ENCODE measurements at places on chromosomes 1 and 21.

DNA sequence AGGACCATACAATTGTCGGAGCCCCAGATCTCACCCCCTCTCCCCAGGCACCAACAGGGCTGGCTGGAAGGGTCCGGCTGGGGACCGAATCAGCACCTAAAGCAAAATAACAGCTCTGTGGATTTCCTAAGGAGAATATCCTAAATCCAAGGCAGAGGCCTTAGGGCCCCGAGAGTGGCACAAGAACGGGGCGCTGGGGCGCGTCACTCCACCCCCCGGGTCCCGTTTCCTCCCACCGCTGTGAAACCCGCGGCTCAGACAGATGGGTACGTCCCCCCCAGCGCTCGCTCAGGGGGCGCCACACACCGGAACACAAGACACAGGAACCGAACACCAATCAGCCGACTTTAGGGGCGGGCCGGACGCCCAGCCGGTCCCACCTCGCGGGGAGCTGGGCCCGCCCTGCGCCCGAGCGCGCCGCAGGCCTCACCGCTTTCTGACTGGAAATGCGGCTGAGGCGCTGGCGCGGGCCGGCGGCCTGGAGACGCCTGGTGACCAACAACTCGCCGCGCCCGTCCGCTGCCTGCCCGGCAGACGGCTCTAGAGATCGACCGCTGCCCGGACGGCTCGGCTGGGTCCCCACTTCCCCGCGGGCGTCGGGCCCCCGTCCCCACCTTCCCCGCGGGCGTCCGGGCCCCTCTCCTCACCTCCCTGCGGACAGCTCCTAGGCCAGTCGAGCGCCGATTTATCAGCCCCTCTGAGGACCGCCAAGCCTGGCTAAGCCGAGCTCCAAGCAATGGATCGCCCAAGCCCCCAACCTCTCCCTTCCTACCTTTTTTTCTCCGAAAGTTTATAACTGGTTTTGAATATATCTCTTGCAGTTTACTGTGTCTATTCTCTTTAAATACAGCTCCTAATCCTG, at the start of gene HFM1:
TSS of gene HFM1 (minus strand) at position 687 of the 862 bp plus-strand sequence. CDS start 3,755 bp downstream, outside the sequence.
- DNase-seq, result peak; percentile 44

DNA sequence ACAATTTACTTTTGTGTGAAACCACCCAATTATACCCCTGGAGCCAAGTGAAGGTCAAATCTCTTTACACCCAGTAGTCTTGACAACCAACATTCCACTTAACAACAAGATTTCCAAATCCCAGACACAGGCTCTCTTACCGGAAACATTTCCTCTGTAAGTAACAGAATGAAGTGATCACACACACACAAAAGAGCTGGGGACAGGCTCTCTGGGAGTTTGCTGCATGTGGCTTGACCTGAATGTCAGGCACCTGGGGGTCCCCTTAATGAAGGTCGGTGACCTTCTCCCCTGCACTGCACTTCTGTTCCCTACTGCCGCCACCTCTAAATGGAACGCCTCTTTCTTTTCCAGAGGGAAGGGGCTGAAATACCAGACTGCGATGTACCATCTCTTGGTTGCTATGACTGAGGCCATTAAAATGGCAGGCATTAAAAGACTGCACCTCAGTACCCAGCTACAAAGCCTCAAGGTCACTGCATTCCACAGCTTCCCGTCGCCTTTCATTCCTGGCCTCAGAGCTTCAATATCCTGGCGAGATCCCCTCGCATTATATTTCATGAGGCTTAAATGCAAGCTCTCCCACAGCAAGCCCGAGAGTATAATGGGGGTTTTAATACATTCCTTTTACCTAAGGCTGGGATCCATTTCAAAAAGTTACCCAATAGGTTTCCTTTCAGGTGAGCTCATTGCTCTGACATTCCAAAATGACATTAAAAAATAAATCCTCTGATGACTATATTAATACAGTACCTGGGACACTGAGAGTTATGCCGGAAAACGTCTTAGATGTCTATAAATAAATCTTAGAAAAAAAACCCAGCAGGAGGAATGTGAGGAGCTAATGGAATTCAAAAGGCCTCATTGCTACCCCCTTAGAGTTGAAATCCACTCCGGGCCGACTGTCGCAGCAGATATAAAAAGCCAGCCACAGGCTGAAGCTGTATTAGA, 90.9 kb upstream of the DIRAS3 start:
- no peak for DNase-seq

GRCh38 chr1:21937372-21938121, 437 bp upstream of the HSPG2 start:
- peak; percentile 70 for DNase-seq

DNA sequence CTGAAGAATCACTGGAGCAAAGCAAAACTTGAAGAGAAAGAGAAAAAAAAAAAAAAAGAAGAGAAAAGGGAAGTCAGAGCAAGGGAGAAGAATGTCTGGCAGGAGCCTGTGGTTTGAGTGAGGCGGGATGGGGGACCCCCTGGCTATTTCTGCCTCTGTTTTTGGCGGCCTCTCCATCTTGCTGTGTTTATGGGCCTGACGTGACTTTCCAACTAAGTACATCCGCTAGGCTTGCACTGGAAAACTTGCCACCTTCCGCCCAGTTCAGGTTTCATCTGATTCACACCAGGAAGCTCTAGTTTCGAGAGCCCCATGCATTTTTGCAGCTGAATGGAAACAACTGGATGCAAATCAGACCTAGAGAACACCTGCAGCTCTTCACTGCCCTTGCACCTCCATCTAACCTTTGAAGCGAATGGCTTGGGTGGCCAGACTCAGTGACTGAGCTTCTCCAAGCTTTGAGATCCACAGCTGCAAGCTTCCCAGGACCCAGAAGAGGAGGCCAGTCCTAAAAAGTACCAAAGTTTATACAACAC, 28.0 kb downstream of the TBX15 start:
- DNase-seq, result no peak

DNA sequence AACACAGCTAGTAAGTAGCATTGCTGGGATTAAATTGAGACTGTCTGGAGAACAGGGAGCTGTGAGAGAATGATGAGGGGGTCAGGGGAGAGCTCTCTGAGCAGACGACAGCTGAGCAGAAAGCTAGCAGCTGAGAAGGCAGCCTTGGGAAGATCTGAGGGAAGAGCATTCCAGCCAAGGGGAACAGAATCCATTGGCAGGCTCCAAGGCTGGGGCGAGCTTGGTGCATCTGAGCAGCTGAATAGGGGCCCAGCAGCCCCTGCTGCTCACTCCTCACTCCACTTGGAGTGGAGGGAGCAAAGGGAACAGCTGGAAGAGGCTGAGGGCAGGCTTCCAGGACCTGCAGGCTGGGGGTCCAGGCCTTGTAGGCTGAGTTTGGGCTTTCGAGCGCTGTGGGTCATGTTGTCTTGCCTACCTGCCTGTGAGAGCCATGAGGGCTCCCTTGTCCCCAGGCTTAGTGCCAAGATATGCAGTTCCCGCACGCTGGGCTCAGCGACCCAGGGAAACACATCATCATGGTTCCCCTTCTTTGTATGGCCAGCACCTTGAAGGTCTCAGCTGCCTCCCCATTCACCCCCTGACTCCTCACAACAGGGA, 10.5 kb downstream of the ACOT11 start:
- DNase-seq, result no peak

DNA sequence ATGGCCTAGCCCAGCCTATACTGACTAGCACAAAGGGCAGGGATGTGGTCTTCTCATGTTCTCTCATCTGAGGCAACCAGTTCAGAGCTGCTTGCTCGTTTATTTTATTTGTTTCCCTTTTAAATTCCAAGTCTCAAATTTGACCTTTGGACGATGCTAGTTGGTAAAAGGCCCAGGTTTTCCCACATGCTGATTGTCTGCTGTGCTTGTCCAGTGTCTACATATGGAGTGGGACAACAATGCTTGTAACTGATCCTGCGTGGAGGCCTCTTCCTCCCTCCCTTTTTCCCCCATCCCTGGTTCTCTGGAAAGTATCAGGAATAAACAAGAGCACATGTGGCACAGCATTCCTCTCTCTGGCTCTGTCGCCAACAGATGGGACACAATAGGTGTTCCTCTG, 34.0 kb upstream of the BEND5 start:
- DNase-seq, result no peak

DNA sequence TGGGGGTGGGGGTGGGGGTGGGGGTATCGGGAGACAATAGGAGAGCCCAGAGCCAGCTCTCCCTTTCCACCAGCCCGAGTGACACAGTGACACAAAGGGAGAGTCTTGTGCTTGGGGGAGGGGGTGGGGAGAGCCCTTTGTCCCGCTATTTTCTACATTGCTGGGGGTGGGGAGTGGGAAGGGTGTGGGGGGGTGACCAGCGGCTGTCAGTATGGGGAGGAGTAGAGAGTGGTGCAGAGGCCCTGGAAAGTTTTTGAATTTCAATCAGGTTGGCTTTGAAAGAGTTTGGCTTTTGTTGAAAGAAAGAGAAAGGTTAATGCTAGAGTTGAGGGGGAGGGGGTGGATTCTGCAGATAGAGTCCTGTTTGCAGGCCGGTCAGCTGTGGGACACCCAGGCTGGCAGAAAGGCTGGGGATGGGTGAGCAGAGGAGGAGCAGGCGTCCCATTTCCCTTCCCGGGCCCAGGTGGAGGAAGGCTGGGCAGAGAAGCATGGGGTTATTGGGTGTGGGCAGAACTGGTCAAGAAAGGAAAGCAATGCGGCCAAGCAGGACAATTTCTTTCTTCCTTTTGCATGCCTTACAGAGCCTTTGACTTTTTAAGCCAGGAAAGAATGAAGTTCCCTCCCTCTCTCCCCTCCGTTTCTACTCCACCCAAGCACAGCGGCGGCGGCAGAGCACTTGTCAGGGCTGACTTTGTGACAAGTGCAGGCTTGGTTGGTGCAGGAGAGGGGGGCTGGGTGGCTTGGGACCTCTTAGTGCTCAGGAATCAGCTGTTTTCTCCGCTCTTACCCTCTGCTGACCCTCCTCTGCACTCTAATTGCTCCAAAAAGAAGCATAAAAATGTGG, 96.2 kb downstream of the RNF220 start:
- DNase-seq, result no peak

DNA sequence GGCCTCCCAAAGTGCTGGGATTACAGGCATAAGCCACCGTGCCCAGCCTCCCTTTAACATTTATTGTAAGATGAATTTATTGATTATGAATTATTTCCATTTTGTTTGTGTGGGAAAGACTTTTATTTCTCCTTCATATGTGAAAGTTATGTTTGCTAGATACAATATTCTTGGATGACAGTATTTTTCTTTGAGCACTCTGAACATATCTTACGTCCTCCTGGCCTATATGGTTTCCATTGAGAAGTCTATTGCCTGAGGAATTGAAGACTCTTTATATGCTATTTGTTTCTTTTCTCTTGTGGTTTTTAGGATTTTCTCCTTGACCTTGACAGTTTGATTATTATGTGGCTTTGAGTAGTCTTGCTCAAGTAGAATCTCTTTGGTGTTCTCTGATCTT, 26.8 kb upstream of the HLX start:
- DNase-seq, result no peak

DNA sequence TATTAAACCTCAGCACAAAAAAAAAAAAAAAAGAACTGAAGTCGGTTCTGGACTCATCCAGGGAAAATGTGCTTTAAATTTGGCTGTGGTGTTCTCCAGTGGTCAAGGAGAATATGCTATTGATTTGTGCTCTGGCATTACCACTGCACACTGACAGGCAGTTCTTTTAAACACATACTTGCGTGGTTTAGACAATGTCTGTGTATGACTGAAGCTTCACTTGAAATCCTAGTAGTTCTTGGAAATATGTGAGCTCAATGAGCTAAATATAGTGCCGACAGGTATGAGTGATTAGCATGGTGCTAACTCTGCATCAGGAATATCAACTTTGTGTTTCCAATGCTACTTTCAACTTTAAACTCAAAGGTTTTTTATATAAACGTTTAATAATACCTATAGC, 415.6 kb downstream of the SMYD3 start:
- DNase-seq, result no peak

- no peak for DNase-seq
These were observed 113.8 kb downstream of the RHOU start for GRCh38 chr1:228849011-228849541.

GRCh38 chr21:28949318-28949717, 43.4 kb downstream of the LTN1 start:
- DNase-seq, result no peak

GRCh38 chr1:36864823-36865601, 169.3 kb downstream of the GRIK3 start:
- no peak for DNase-seq
